Immature natural killer cell (primary cell): ENCODE measurements at places on chromosomes 5 and 9. TPM values are rescaled to one million over a fixed set of nuclear protein-coding genes. Genes with fewer than 3 reads are reported as not detected.

PCDHB12 gene
- polyA plus RNA-seq: not detected

DNA sequence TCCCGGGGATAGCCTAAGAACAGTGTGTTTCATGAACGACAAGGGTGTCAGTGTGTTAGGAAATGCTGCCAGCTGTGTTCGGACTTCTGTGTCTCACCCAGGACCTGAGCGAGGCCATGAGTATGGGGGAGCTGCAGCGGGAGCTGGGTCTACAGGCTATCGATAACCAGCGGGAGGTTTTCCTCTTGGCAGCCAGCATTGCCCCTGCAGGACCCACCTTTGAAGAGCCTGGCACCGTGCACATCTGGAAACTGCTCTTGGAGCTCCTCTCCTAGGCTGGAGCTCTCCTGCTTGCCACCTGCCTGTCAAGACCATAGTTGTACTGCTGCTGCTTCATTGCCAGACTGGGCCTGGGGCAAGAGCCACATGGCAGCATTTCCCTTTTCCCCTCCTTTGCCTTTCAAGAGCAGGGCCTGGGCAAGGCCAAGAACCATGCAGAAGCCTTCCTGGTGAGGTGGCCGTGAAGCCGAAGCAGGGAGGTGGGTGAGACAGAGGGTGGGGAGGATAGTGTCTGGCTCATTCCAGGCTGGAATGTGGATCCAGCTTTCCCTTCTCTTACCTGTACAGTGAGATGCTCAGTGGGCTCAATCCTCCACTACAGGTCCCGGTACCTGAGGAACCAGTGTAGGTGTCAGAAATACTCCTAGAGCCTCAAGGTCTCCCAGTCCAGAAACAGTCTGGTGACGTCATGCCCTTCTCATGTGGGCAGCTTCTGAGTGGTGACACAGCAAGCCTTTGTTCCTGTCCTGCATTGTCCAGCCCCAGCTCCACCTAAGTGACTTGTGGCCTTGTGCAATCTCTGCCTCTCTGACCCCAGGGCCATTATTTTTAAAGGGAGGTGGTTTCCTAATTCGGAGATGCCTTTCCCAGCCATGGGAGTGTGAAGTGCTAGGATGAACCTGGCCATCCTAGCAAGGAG, 6.6 kb downstream of the ARL10 start:
- no peaks in the 10 kb centered on the region for H3K4me1 ChIP-seq
- H3K27me3 ChIP-seq: no peaks in the 10 kb centered on the region
- no peak for DNase-seq
- H3K27ac ChIP-seq: no peak overlapping the region
- H3K4me3 ChIP-seq: no peak overlapping the region

GRM6 gene
- not detected for polyA plus RNA-seq

CSF1R gene
- polyA plus RNA-seq: 10.4 TPM

- no peak overlapping the region for H3K27ac ChIP-seq
- H3K36me3 ChIP-seq: no peaks in the 10 kb centered on the region
- H3K4me1 ChIP-seq: no peaks in the 10 kb centered on the region
- H3K4me3 ChIP-seq: no peak overlapping the region
- peaks cover 1% of the 10 kb centered on the region for H3K27me3 ChIP-seq
- no peak for DNase-seq
These were observed 36.7 kb upstream of the MATR3 start for GRCh38 chr5:139256820-139257219.

DNA sequence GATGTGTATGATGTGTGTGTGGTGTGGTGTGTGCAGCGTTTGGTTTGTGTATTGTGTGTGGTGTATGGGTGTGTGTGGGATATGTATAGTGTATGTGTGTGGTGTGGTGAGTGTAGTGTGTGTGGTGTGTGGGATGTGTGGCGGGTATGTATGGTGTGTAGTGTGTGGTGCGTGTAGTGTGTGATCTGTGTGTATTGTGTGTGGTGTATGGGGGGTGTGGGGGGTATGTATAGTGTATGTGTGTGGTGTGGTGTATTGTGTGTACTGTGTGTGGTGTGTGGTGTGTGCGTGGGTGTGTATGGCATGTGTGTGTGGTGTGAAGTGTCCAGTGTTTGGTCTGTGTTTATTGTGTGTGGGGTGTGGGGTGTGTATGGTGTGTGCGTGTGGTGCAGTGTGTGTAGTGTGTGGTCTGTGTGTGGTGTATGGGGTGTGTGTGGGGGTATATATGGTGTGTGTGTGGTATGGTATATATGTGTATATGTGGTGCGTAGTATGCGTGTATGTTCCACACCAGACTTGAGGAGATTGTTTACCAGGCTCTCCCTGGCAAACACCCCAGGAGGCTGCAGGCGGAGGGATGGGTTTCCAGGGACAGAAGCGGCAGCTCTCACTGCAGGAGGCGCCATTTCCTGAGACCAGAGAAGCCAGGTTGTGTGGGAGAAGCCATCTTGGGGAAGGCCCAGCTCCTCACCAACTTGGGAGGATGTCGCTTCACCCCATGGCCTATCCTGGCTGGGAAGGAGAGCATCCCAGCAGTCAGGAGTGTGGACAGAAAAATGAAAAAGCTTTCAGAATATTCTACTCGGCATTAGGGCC, 138.1 kb downstream of the NXNL2 start:
- no peak overlapping the region for H3K27ac ChIP-seq
- no peak for DNase-seq
- H3K4me3 ChIP-seq: no peak overlapping the region
- no peaks in the 10 kb centered on the region for H3K4me1 ChIP-seq
- H3K27me3 ChIP-seq: no peaks in the 10 kb centered on the region

DNA sequence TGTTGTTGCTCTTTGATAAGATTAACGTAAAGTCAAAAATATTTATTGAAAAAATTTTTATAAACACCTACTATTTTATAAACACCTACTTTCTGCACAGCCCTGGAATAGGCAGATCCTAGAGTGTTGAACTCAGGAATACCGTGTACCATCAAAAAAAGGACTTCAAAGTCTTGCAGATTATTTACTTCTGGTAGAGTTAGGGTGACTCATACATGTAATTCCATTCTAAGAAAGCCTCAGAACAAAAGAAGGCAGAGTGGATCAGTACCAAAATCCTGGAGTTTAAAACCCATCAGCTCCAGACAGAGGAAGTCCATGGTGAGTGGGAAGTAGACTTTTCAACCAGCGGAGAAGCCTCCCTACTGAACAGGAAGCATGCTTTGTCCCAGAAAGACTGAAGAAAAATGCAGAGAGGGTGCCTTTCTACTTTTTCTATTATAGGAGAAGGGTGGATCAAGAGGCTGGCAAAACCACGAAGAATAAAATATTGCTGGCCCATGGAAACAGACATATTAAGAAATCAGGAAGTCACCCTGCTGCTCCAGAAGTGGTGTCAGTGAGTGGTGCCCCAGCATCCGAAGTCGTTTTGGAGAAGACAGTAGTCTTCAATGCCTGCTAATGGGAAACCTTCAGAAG, 45.1 kb upstream of the DAB2 start:
- no peak overlapping the region for H3K27ac ChIP-seq
- H3K36me3 ChIP-seq: no peaks in the 10 kb centered on the region
- DNase-seq: no peak
- no peaks in the 10 kb centered on the region for H3K27me3 ChIP-seq

OXCT1 gene
- 16.6 TPM for polyA plus RNA-seq

ZNF462 gene
- polyA plus RNA-seq: not detected

DNA sequence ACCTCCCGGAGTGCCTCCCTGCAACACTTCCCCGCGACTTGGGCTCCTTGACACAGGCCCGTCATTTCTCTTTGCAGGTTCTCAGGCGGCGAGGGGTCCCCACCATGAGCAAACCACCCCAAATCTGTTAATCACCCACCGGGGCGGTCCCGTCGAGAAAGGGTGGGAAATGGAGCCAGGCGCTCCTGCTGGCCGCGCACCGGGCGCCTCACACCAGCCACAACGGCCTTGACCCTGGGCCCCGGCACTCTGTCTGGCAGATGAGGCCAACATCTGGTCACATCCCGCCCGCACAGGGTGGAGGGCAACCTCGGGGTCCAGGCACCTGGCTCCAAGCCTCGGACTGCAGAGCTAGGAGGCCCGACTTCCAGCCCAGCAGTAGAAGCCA, 776 bp upstream of the TERT start:
- H3K4me3 ChIP-seq: no peak overlapping the region
- H3K36me3 ChIP-seq: no peaks in the 10 kb centered on the region
- H3K4me1 ChIP-seq: no peaks in the 10 kb centered on the region
- H3K27ac ChIP-seq: no peak overlapping the region
- no peak for DNase-seq

- no peak overlapping the region for H3K27ac ChIP-seq
- H3K27me3 ChIP-seq: no peaks in the 10 kb centered on the region
- no peak overlapping the region for H3K4me3 ChIP-seq
- H3K4me1 ChIP-seq: peaks cover 30% of the 10 kb centered on the region
- peaks cover 15% of the 10 kb centered on the region for H3K36me3 ChIP-seq
These were observed 26.8 kb downstream of the FAXDC2 start for GRCh38 chr5:154823605-154824004.

DNA sequence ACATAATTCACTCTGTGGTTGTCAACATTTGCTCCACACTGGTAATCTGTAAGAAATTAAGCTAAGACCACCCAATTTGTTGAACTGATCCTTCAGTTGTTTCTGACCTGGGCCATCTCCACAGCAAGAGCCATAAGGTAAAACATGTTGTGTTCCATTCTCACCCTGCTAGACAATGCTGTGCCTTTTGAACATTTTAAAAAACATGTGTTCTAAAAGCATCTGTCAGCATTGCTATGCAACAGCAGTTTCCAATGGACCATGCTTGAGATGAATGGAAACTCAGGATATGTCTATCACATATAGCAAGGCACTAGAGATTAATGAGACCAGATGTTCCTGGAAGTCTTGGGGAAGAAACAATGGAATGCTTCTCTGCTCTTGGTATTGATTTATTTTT, 455.1 kb upstream of the RGMB start:
- H3K27me3 ChIP-seq: no peaks in the 10 kb centered on the region
- H3K27ac ChIP-seq: no peak overlapping the region
- H3K4me3 ChIP-seq: no peak overlapping the region
- H3K36me3 ChIP-seq: no peaks in the 10 kb centered on the region

PCDHB4 gene
- polyA plus RNA-seq: not detected

DNA sequence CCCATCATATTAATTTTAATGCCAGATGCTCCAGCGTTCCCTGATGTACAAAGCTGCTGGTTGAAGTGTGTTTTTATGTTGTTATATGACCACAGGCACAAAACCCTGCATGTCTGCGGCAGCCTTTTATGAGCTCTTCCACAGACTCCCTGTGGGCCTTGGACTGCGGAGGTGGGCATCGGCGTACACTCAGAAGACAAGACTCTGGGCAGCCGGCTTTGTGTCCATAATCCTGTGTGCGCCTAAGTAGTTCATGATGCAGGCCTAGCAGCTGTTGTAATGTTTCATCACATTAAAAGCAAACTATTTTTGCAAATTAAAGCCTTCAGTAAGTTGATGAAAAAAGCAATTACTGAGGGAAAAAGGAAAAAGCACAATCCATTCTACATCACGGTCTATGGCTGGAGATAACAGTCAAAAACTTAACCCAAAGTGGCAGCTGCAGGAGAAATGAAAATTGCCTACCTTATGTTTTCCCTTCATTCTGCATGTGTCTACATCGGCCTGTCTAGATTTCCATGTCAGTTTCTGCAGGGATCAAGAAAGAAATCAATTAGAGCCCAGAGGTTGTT, 78.8 kb downstream of the SEMA6A start:
- no peaks in the 10 kb centered on the region for H3K36me3 ChIP-seq
- no peak overlapping the region for H3K4me3 ChIP-seq
- no peak overlapping the region for H3K27ac ChIP-seq
- H3K27me3 ChIP-seq: no peaks in the 10 kb centered on the region

GRCh38 chr9:94654165-94654894, 15.0 kb upstream of the FBP1 start:
- H3K4me3 ChIP-seq: no peak overlapping the region
- peaks cover 2% of the 10 kb centered on the region for H3K27me3 ChIP-seq
- peaks cover 19% of the 10 kb centered on the region for H3K4me1 ChIP-seq
- DNase-seq: no peak
- no peaks in the 10 kb centered on the region for H3K36me3 ChIP-seq

GRCh38 chr5:160262151-160263074, 33.1 kb downstream of the FABP6 start:
- H3K27me3 ChIP-seq: peaks cover 6% of the 10 kb centered on the region
- no peak for DNase-seq
- no peak overlapping the region for H3K4me3 ChIP-seq
- no peak overlapping the region for H3K27ac ChIP-seq
- peaks cover 4% of the 10 kb centered on the region for H3K36me3 ChIP-seq

SLC45A2 gene
- polyA plus RNA-seq: not detected

GRCh38 chr9:32716955-32717543, 66.3 kb upstream of the TMEM215 start:
- H3K4me1 ChIP-seq: no peaks in the 10 kb centered on the region
- no peaks in the 10 kb centered on the region for H3K36me3 ChIP-seq
- DNase-seq: no peak
- no peak overlapping the region for H3K4me3 ChIP-seq
- H3K27ac ChIP-seq: no peak overlapping the region

- no peaks in the 10 kb centered on the region for H3K27me3 ChIP-seq
- H3K4me1 ChIP-seq: no peaks in the 10 kb centered on the region
- H3K36me3 ChIP-seq: no peaks in the 10 kb centered on the region
- no peak overlapping the region for H3K4me3 ChIP-seq
- no peak overlapping the region for H3K27ac ChIP-seq
- no peak for DNase-seq
These were observed 29.5 kb downstream of the RXRA start for GRCh38 chr9:134355561-134356279.

DNA sequence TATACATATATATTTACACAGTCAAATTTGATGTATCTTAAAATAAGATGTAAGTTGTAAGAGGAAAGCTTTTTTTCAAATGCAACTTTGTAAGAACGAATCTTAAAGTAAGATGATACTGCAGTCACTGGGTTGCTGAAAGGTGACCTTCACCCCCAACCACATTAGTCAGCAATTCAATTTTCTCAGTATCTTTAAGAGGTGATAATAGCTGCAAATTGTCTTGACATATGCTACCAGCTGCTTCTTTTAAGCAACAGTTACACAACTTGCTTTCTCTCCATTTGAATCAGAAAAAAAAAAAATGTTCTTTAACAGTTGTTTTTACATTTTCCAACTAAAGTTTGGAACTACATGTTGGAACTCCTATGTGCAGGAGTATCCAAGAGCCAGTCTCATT, 246.6 kb upstream of the CCNG1 start:
- no peak overlapping the region for H3K27ac ChIP-seq
- H3K27me3 ChIP-seq: no peaks in the 10 kb centered on the region
- no peak overlapping the region for H3K4me3 ChIP-seq
- no peaks in the 10 kb centered on the region for H3K36me3 ChIP-seq

IRGM gene
- polyA plus RNA-seq: 4.0 TPM

DNA sequence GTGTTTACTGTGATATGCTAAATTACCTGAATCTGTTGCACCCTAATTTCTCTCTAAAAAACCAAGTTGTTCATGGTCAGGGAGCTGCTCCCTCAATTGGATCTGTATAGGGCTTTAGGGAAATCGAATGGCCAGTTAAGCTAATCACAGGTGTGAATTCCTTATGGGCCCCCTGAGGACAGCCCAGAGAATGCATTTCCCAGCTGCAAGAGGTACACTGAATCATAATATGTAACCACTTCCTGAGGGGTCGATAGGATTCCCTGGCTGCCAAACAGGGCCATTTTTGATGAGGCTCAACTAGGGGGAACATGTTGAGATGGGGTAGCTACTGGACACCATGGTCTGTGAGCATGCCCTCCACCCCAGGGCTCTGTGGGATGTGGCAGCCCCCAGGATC, 478.6 kb downstream of the CCDC171 start:
- no peak for DNase-seq
- no peak overlapping the region for H3K4me3 ChIP-seq
- H3K27me3 ChIP-seq: peaks cover 5% of the 10 kb centered on the region
- peaks cover 41% of the 10 kb centered on the region for H3K4me1 ChIP-seq
- no peaks in the 10 kb centered on the region for H3K36me3 ChIP-seq

FOXD4L5 gene
- polyA plus RNA-seq: not detected

IFNK gene
- polyA plus RNA-seq: not detected

GAPVD1 gene
- 53.3 TPM for polyA plus RNA-seq

- DNase-seq: no peak
- peaks cover 2% of the 10 kb centered on the region for H3K27me3 ChIP-seq
- no peaks in the 10 kb centered on the region for H3K4me1 ChIP-seq
- H3K27ac ChIP-seq: no peak overlapping the region
- no peaks in the 10 kb centered on the region for H3K36me3 ChIP-seq
These were observed 19.2 kb downstream of the SLC22A4 start for GRCh38 chr5:132313366-132313765.
